Left cardiac atrium (tissue), 4 donors: ENCODE measurements at places on chromosomes 11 and 22. TPM values are rescaled to one million over a fixed set of nuclear protein-coding genes. Genes with fewer than 3 reads are reported as not detected.

IL17REL gene
- total RNA-seq: not detected

GRCh38 chr11:122656073-122656630 is 630 bp downstream of the UBASH3B start:
- peak; percentile 62 for DNase-seq

DNA sequence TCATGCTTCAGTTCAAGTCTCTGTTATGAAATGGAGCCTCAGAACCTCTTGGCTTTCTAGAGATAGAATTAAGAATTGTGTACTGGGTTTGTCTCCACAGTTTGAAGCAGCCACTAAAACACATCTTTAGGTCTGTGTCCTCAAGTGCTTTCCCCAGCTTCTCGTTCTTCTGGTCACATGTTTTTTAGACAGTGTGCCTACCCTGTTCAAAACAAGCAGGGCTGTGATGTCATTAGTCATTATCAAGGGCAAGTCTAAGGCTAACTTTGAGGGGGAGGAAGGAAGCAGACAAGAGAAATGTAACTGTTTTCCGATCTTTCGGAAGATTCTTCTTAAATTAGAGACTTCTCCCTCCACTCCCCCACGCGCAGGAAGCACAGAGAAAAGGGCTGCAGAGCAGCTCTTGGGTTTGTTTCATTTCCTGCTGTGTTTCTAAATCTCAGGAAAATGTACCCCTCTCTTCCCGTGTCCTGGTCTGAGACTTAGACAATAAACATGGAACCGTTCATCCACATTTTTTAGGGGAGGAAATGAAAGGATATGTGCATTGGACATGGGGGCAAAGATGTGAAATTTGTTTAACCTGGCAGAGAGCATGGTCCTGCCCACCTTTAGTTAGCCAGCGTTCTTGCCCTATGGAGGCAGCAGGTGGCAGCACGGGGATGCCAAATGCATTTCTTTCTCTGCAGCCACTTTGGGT is 3.1 kb downstream of the AKIP1 start:
- DNase-seq: no peak

DNA sequence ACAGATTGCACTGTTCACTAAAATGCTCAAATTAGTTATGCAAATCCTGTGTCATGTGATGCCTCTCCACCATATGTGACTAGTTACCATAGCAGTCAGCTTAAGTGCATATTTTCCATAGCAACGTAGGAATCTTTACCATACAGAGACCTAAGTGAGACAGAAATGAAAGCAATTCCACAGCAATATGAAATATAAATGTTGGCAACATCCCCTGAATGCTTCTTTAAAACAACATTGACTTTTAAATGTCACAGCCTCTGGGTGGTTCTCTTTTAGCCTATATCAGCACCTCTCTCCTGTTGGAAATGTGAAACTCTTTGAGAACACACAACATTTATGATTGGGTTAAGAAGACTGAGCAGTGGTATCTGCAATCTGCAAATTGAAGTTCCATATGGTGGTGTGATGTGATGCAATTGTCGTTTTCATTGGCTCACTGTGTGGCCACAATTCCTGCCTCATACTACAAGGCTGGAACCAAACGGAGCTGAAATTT is 814.6 kb downstream of the DLG2 start:
- no peak for DNase-seq

DNA sequence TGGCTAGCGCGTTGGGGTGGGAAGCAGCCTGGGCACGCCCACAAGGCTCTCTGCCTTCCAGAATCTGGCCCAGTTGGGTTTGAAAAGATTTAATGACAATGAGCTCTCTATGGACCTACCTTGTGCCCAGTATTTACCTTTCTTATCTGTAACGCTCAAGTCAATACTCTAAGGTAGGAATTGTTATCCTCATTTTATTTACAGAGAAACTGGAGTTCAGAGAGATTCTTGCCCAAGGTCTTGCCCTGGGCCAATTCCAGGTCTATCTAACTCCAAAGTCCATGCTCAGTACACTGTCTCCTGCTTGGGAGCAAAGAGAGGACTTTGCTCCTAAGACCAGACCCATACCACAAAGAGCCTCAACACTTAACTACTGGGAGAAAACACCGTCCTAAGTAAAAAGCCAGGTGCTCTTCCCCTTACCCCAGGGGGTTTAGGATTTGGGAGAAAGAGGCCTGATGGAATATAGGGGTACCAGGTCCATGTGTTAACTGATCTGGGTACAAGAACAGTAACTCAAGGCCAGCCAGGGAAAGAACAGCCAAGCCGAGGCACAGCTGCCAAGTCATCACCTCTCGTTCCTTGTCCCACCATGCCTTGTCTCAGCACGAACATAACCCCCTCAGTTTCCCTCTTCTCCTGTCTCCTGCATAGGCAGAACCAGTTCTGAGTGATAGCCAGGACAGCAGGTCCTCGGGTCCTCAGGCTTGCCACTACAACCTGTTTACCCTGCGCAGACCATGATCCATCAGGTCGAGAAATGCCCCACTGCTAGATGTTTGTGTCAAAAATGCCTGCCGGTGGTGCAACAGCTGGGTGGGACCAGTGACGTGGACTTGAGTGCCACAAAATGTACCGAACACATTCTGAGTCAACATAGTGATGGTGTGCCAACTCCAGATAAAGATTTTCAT is 14.6 kb downstream of the APOA4 start:
- DNase-seq: no peak

- no peak for DNase-seq
Observed at GRCh38 chr11:132943357-132943705, 589.0 kb downstream of the OPCML start.

OR2AG1 gene
- not detected for total RNA-seq

DNA sequence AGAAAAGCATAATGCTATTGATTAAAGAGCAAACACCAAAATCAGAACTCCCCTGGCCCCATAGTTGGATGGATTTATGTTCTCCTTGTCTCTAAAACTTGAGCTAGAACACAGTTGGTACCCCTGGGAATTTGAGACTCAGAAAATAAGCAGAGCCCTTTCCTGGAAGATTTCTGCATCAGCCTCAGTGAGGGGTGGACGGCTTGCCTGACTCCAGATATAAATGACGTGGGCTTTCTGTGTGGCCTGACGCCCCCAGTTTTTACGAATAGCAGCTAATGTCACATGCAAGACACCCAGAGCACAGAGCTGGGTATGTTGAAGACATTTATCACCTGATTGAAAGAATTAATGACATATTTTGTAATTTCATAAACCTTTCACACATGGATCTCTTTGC is 130.8 kb downstream of the TRIM29 start:
- DNase-seq: no peak

DNA sequence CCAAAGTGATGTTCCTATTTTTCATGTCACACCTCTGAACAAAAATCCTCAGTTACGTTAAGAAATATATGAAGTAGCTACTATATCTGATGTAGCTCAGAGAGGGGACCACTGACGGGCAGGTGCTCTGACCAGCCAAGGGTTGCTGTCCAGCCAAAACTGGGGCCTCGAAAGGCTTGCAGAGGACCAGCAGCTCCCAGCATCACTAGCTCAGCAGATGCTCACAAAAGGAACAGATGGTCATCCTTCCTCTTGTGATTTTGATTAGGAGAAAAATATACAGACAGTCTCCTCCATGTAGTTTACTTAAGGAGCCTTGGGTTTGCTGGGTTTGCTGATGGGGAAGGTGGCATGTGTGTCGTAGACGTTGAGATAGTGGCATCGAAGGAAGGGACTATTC is 374.6 kb upstream of the B3GAT1 start:
- DNase-seq: no peak

BATF2 gene
- total RNA-seq: 1.4 TPM

DRICH1 gene
- not detected for total RNA-seq

- DNase-seq: peak; percentile 94
Observed at GRCh38 chr22:32411829-32412592, at the start of gene RTCB. Gene RTCB (minus strand): TSS chr22:32412247. CDS start chr22:32412156, 91 bp downstream.

DNA sequence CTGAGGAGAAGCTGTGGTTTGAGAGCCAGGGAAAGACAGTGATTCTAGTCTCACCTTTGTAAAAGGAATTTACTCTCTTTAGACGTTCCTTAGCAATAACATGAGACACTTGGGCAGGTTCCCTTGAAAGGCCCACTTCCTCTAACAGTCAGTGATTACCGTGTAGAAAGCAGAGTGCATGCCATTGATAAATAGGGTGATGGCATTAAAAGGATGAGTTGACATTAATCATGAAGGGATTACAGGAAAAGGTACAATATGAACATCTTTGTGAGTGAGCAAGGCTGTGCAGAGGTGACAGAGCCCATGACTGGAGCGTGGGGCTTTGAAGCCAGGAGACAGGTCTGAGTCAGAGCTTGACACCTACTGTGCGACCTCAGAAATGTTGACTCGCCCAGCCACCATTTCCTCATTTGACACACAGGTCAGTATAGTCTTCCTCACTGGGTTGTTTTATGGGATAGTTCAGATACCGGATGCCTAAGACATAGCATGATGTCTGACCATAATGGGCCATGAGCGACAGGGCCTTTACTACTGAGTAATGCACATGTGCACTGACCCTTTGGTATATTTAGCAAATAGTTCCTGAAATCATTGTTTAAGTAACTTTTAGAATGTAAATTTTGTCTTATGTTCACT is 341.7 kb upstream of the MTNR1B start:
- no peak for DNase-seq

- DNase-seq: peak; percentile 41
Observed at GRCh38 chr11:60377401-60378136, 763 bp upstream of the MS4A7 start.

DNA sequence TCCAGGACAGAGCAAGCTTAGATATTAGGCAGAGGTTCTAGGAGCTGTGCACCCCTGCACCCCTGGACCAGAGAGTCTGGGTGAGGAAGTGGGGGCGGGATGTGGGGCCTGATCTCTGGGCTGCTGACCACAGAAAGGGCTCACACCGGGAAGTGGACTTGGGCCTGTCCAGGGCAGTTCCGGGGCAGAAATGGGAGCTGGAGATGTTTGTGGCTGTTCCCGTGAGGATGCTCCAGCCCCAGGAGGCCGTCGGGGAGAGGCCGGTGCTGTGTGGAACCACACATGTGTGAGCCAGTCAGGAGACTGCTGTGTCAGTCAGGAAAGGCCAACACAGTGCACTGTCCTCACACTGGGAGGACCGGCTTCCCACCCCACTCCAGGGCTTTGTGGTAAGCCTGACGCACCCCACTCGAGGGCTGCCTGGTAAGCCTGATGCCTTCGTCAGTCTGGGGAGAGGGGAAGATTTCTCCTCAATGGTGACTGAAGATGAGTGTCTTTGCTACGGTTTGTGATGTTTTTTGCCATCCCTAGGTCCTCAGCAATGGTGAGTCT is 741.0 kb downstream of the BRD1 start:
- no peak for DNase-seq

GRCh38 chr11:89437317-89437716 is 53.9 kb downstream of the NOX4 start:
- DNase-seq: no peak

MS4A14 gene
- total RNA-seq: 1.5 TPM

- DNase-seq: peak; percentile 89
Observed at GRCh38 chr11:19557720-19558140, 154.9 kb upstream of the NAV2 start.

- DNase-seq: no peak
Observed at GRCh38 chr11:89737116-89737515, 27.0 kb downstream of the TRIM77 start.

- no peak for DNase-seq
Observed at GRCh38 chr11:68107689-68108088, 13.5 kb downstream of the CHKA start.

- DNase-seq: no peak
Observed at GRCh38 chr11:70220920-70221319, 17.8 kb downstream of the FADD start.
